ENCODE measurements at places on chromosomes 6 and 20.
A peak's percentile ranks its signal among the peaks of the same experiment; 100 is the strongest.

GRCh38 chr6:39280247-39280731 is 33.9 kb downstream of the KCNK17 start:
- peak; percentile 28 for DNase-seq

DNA sequence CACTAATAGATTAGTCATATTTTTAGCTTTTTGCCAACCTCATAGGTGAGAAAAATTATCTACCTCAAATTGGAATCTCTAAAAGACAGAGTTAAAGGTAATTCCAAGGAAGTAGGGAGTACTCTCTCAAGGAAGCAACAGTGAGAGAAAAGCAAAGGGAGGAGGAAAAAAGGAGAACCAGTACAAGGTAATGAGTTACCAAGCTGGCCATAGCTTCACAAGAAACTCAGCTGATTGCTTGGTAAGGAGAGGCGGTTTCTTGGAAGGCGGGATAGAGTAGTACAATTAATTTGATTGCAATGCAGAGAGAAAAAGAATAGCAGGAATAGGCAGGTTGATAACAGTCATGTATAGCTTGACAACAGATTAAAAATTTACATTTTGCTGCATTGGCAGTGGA is 137.6 kb downstream of the PHF3 start:
- DNase-seq = no peak

DNA sequence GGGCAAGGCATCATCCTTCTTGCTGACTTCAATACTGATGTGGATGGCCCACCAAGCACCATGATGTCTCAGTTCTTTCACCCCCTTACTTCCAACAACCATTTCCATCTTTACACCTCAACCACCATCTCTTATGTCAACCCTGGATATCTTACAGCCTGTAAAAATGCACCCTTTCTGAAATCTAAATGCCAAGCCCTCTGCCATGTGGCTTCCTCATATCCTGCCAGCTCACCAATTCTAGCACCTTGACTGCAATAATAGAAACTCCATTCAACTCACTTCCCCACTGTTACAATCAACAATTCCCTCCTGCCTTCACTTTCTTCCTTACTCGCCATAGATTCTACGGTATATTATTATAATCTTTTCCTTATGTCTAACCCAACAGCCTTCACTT is 57.9 kb downstream of the LY86 start:
- no peak for DNase-seq

GRCh38 chr6:133288662-133289061 is 47.5 kb downstream of the EYA4 start:
- no peak for DNase-seq

DNA sequence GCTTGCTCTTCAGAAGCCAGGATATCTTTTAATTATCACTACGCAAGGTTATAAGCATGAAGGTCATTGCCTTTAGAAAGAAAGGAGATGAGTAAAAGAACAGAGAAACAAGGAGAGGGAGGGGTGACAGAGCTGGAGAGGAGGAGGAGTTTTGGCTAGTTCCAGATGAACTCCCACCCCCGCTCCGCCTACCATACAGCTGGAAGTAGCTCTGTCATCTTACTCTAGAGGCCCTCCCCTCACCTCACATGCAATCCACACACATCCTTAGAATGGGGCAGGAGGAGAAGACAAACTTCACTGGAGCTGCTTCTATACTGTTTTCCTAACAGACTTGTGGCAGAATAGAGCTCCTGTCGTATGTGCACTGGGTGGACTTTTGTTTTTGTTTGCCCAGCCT is 144.7 kb downstream of the SCML4 start:
- peak; percentile 21 for DNase-seq

DNA sequence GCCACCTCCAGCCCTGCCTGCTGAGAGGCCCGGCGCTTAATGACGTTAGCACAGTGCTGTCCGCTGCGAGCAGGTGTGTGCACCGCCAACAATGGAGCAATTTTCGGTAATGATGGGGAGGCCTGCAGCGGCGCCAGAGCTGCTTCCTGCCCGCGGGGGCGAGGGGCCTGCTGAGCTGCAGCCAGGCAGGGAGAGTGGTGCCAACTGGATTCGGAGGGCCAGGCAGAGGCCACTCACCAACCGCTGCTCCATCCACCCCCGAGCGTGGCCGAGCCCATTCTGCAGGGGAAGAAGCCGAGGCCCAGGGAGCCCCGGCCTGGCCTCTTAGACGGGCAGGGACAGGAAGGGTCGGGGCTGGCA is 9.6 kb downstream of the HRH3 start:
- DNase-seq = no peak

GRCh38 chr6:139754898-139755775 is 380.7 kb upstream of the CITED2 start:
- DNase-seq = no peak

GRCh38 chr6:92756912-92757311 is 662.4 kb downstream of the EPHA7 start:
- DNase-seq = no peak

- DNase-seq = no peak
Observed at GRCh38 chr6:90494067-90494780, 92.6 kb downstream of the MAP3K7 start.

GRCh38 chr20:49455691-49456090 is 26.8 kb downstream of the KCNB1 start:
- no peak for DNase-seq

GRCh38 chr6:69007781-69008180 is 372.7 kb downstream of the ADGRB3 start:
- DNase-seq = no peak

- DNase-seq = no peak
Observed at GRCh38 chr6:82033631-82034211, 213.8 kb downstream of the IBTK start.

DNA sequence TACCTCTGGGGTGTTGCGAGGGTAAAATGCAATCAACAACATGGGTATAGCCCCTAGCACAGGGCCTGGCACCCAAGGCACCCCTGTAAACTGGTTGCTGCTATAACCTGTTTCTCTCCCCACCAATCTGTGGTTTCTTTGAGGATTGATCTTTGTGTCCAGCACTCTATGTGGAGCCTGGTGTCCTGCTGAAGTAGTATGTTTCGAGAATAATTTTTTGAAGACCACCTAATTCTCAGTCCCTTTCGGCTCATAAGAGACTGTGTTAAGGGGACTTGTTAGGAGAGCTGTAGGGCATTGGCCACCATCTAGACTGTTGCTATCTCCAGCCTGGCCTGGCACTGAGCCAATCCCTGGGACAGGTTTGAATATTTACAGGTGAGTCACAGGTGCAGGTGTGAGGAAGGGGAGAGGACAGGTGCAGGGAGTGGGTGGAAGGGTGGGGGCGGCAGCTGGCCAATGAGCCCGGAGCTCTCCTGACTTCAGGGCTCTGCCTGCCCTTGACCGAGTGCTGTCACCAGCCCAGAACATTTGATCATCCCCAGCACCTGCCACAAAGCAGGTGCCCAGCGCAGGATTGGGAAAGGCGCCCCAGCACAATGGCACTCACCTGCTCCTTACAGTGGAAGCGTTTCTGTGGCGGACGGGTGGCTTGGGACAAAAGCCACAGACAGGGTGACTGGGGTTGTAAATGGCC is 8.1 kb upstream of the C20orf144 start:
- DNase-seq = no peak
